HCT116 (cell line): ENCODE measurements at places on chromosomes 11 and 22. TPM values are rescaled to one million over a fixed set of nuclear protein-coding genes. Genes with fewer than 3 reads are reported as not detected.

DNA sequence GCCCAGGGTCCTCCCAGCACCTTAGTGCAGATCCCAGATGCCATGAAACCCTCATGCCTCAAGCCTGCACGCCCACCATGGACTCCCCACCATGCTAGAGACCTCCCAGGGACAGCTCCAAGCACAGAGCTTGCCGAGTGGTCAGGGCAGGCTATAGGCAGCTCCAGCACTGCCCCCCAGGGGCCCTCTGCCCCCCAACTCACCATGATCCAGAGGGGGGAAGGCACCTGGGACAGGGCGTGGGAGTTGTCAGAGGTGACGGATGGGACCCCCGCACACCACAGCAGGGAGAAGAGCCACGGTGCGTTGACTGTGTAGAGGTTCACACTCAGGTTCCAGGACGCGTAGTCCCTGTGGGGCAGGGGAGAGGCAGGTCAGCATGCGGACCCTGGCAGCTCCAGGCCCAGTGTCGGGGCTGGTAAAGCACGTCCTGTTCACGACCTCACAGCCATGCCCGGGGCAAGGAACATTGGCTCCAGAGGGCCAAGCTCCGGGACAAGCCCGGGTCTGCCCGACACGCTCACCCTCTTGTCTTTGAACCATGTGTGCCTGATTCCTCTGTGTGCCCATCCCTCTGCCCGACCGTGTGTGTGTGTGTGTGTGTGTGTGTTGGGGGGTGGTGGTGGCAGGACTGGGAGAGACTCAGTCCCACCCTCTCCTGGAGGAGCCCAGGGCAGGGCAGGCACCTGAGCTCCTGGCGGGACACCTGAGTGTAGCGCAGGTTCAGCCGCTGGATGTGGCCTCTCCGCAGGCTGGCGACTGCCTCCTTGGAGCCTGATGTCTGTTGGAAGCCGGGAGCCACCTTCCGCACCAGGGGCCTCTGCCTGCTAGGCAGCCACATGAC lies 8.2 kb upstream of the KLHL35 start:
- H3K27me3 ChIP-seq, result no peaks in the 10 kb centered on the region
- no peak for DNase-seq
- no peaks in the 10 kb centered on the region for H3K36me3 ChIP-seq

DNA sequence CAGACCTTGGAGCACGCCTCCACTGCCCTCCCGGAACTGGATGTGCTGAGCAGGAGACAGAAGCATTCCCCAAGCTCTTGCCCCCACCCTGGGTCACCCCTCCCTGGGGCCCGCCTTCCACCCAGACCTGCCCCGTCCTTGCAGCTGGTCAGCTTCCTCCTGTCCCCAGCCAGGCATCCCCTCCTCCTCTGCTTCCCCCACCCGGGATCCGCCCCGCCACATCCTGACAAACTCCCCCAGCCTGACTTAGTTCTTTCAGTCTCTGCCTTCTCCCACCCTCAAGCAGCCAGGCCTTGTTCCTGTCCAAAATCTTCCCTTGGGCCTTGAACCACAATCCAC lies 1.1 kb upstream of the PLXNB2 start:
- peak overlapping the region; percentile 43; the same call in 1 of the 2 replicates for H3K27ac ChIP-seq
- H3K4me3 ChIP-seq, result no peak overlapping the region
- H3K36me3 ChIP-seq, result no peaks in the 10 kb centered on the region

GRCh38 chr22:36301851-36302250 lies 48.9 kb downstream of the APOL1 start:
- no peaks in the 10 kb centered on the region for H3K4me1 ChIP-seq
- H3K36me3 ChIP-seq, result peaks cover 66% of the 10 kb centered on the region
- H3K27ac ChIP-seq, result no peak overlapping the region
- H3K4me3 ChIP-seq, result no peak overlapping the region
- no peak for DNase-seq

DNA sequence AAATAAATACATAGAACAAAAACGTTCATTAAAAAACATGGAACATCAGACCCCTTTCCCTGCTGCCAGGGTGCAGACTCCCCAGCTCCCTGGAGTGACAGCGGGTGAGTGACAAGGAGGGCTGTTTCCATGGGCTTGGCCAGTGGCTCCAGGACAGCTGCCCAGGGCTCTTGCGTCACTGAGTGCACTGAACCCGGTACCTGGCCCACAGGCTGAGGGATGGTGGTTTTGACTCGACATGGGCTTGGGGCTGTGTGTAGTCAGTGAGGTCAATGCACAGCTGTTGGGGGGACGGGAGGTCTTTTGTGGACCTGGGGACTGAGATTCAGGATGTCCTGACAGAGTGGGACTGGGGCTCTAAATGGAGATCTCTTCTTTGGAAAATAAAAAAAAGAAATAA lies 142.1 kb upstream of the B3GAT1 start:
- H3K27ac ChIP-seq, result no peak overlapping the region
- H3K4me1 ChIP-seq, result no peaks in the 10 kb centered on the region
- 0 out of 2 replicates have a peak, but pooled peaks cover 4% of the 10 kb centered on the region for H3K27me3 ChIP-seq
- no peak for DNase-seq
- H3K36me3 ChIP-seq, result no peaks in the 10 kb centered on the region

- 0 out of 2 replicates have a peak, but pooled peaks cover 3% of the 10 kb centered on the region for H3K36me3 ChIP-seq
- H3K27ac ChIP-seq, result no peak overlapping the region
- no peak for DNase-seq
- no peak overlapping the region for H3K4me3 ChIP-seq
These were observed 66.8 kb downstream of the ZC3H12C start for GRCh38 chr11:110160016-110160415.

- no peak overlapping the region for H3K4me3 ChIP-seq
- H3K4me1 ChIP-seq, result peaks cover 17% of the 10 kb centered on the region
- H3K27ac ChIP-seq, result no peak overlapping the region
- no peaks in the 10 kb centered on the region for H3K27me3 ChIP-seq
- H3K36me3 ChIP-seq, result no peaks in the 10 kb centered on the region
- no peak for DNase-seq
These were observed 2.1 kb downstream of the C11orf16 start for GRCh38 chr11:8930456-8931175.

DNA sequence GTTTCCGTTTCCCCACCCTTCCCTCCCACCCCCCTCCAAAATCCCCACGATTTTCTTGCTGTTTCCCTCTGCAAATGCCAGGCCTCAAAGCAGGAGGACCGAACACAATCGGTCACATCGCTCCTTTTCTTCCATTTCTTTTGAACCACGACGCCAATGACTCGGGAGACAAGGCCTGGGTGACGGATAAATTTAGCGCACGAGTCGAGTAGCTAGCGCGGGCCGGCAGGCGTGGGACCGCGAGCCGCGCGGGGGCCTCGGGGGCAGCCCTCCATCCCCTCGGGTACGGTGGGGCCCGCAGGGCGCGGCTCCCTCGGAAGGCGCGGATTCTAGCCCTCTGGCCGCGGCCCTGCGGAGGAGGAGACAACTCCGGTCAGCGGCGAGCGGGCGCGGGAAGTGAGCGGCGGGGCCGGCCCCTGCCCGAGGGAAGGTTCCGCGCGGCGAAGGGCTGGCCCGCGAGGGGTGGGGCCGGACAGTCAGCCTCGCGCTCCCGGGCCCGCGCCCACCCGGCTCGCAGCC lies 414 bp downstream of the JOSD1 start:
- peak overlapping the region; percentile 88 for H3K27ac ChIP-seq
- no peak for DNase-seq
- peaks cover 10% of the 10 kb centered on the region; the same call in 1 of the 2 replicates for H3K36me3 ChIP-seq
- peak overlapping the region; percentile 90 for H3K4me3 ChIP-seq
- H3K4me1 ChIP-seq, result peaks cover 34% of the 10 kb centered on the region

- no peaks in the 10 kb centered on the region for H3K4me1 ChIP-seq
- DNase-seq, result no peak
- H3K27me3 ChIP-seq, result no peaks in the 10 kb centered on the region
- H3K27ac ChIP-seq, result no peak overlapping the region
- no peak overlapping the region for H3K4me3 ChIP-seq
- no peaks in the 10 kb centered on the region for H3K36me3 ChIP-seq
These were observed 101.9 kb downstream of the CTTN start for GRCh38 chr11:70500076-70500847.

DNA sequence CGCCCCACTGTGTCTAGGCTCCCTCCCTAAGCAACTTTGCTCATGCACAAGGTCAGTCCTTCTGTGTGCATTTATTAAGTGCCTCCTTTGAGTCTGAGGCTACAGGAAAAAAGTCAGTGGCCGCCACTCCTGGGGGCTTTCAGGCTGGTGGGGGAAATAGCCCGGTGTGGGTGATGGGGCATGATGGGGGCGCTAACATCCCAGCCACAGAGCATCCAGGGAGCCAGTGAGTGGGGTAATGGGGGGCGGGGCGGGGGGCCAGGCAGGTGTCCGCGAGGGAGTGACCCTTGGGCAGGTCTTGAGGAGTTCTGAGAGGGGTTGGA lies 9.9 kb upstream of the EHD1 start:
- no peaks in the 10 kb centered on the region for H3K27me3 ChIP-seq
- H3K4me1 ChIP-seq, result peaks cover 34% of the 10 kb centered on the region
- H3K27ac ChIP-seq, result peak overlapping the region; percentile 40; the same call in 1 of the 2 replicates
- no peaks in the 10 kb centered on the region for H3K36me3 ChIP-seq
- H3K4me3 ChIP-seq, result peak overlapping the region; percentile 51

GRCh38 chr22:22881116-22882000 lies 6.3 kb upstream of the IGLL5 start:
- H3K4me3 ChIP-seq, result no peak overlapping the region
- no peak overlapping the region for H3K27ac ChIP-seq
- H3K27me3 ChIP-seq, result no peaks in the 10 kb centered on the region
- no peaks in the 10 kb centered on the region for H3K4me1 ChIP-seq

The APOL5 gene
- total RNA-seq, result not detected

The PLA2G3 gene
- not detected for total RNA-seq

The ADM2 gene
- total RNA-seq, result 12.8 TPM

The APOL1 gene
- 0.30 TPM for total RNA-seq
